SK-MEL-5 (cell line): ENCODE measurements at places on chromosomes 3 and 15. TPM values are rescaled to one million over a fixed set of nuclear protein-coding genes. Genes with fewer than 3 reads are reported as not detected.

ERICH6 gene
- not detected in 2 replicates for total RNA-seq

TYRO3 gene
- total RNA-seq: 79.0 and 81.2 TPM in 2 replicates

SLC28A1 gene
- not detected in 2 replicates for total RNA-seq

KCNAB1 gene
- 0.66 and 0.90 TPM in 2 replicates for total RNA-seq

IL17RD gene
- total RNA-seq: 1.2 and 1.4 TPM in 2 replicates

HYAL3 gene
- 4.1 and 5.7 TPM in 2 replicates for total RNA-seq

CHRM5 gene
- total RNA-seq: not detected in 2 replicates

C3orf70 gene
- 8.7 and 9.2 TPM in 2 replicates for total RNA-seq
